ENCODE measurements at places on chromosomes 1 and 21. TPM values are rescaled to one million over a fixed set of nuclear protein-coding genes. Genes with fewer than 3 reads are reported as not detected.

GRCh38 chr1:171107262-171107940 lies 16.7 kb downstream of the FMO3 start:
- H3K27ac ChIP-seq = no peak overlapping the region
- H3K36me3 ChIP-seq = no peaks in the 10 kb centered on the region
- no peak overlapping the region for H3K4me3 ChIP-seq
- H3K27me3 ChIP-seq = no peaks in the 10 kb centered on the region
- no peaks in the 10 kb centered on the region for H3K4me1 ChIP-seq

DNA sequence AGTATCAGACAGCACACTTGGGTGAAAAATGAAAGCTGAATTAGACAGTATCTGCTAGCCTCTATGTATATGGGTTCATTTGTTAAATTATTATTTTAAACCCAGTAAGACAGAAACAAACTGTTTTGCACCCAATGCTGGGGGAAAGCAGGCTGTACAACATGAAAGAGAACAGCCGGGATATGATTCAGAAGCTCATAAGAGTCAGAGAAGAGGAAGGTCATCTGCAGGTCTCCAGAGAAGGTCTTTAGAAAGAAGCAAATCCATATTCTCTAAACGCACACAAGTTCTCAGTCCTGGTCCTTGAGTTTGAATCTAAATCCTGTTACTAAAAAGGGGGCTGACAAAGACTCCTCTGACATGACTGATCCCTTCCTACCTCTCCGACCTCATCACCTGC lies 155.1 kb downstream of the SIPA1L2 start:
- no peak overlapping the region for H3K4me3 ChIP-seq
- H3K27ac ChIP-seq = no peak overlapping the region
- H3K27me3 ChIP-seq = no peaks in the 10 kb centered on the region
- DNase-seq = no peak

GRCh38 chr21:32800056-32800455 lies 28.5 kb upstream of the PAXBP1 start:
- no peak overlapping the region for H3K27ac ChIP-seq
- H3K4me3 ChIP-seq = no peak overlapping the region
- no peaks in the 10 kb centered on the region for H3K4me1 ChIP-seq
- H3K27me3 ChIP-seq = no peaks in the 10 kb centered on the region
- no peak for DNase-seq

Gene ELAVL4
- total RNA-seq = 0.39 TPM

Gene MYOG
- total RNA-seq = not detected

Measured in adrenal gland (tissue), 19 donors.